ENCODE measurements at places on chromosomes 12 and 14.

- no peak for DNase-seq
Measured at GRCh38 chr12:83690465-83690864, 1003.8 kb downstream of the TMTC2 start.

DNA sequence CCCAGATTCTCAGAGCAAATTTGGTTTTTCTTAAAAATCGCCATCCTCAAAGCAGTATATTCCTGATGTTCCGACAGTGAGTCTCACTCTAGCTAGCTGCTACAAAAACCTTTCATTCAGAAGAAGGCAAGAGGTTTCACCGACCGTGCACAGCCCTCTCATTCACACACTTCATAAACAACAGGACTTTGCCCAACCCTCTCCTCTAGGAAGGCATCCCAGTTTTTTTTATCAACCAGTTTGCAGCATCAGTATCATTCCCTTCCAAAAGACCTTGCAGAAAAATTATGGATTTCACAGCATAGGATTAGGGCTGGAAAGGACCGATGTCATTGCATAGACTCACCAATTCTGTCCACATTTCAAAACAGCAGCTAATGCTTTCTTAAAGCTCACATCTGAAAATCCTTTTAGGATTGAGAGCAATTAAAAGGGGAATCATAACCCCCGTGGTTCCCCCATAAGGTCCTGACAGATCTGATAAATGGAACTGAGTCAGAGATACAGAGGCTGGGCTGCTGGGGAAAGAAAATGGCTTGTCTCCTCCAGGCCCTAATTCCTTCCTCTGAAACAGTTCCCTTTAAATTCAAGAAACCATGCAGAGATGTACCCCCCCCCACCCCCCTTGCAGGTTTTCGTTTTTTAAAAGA, 597 bp downstream of the SVOP start:
- no peak for DNase-seq

DNA sequence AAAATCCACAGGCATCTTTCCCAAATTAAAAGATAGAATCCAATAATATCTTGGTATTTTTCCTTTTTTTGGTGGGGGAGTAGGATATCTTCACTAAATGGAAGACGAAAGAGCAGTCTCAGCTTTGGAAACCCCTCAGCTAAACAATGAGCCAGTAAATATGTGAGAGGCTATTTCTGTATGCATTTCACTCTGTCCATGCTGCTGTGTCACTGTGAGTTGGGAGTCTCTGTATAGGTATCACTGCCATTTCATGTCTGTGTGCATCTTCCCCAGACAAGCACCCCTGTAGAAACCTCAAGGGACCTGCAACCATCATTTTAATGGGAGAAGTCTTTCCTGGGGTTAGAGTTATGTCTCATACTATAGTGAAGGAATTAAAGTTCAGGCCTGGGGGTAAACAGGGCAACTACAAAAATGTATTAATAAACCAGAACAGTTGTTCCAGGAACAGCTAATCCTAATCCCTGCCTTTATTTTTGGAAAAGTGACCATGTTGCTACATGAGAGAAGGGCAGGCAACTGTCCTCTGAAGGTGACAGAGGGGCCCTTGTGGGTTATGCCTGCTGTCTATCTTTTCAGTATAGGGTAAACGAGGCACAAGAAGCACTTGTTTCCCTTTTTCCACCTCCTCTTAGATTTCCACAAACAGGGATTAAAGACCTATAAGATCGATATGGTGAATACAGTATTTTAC, 11.3 kb upstream of the STAC3 start:
- DNase-seq: no peak

GRCh38 chr12:16955083-16955657, 349.2 kb upstream of the LMO3 start:
- DNase-seq: no peak

GRCh38 chr14:51880835-51881580, 20.6 kb downstream of the GNG2 start:
- no peak for DNase-seq

DNA sequence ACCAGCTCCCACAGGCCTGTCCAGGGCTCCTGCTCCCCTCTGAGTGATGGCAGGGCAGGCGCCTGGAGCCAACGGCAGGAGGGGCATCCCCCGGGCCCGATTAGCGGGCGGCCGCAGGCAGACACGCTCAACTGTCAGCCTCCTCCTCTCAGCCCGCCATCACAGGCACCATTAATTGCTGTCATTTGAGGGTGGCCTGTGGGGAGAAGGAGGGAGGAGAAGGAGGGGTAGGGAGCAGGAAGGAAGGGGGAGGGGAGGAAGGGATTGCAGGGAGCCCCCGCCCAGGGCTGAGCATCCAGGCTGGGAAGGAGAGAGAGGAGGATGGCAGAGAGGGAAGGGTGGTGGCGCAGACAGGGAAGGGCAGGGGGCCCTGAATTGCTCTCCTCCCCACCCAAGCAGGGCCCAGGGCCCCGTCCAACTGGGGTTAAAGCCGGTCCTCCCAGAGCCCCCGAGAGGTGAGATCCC, 36.1 kb downstream of the NCOR2 start:
- DNase-seq: no peak

GRCh38 chr12:98185606-98186005, 329.8 kb upstream of the TMPO start:
- no peak for DNase-seq

GRCh38 chr12:79997096-79997791, 62.3 kb upstream of the PPP1R12A start:
- DNase-seq: no peak

DNA sequence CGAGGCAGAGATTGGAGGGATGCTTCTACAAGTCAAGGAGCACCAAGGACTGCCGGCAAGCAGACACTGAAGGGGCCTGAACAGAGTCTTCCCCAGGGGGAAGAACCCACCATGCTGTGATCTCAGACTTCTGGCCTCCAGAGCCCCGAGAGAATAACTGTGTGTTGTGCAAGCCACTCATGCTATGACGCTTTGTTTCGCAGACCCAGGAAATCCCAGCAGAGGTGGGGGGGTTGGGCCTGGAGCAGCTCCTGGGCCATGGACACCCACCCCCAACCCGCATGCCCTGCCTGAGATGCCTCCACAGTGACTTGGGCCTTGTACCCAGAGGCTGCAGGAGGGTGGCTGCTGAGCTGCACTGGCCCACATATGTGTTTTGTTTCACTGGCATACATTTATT, 31.2 kb downstream of the ARL6IP4 start:
- DNase-seq: no peak

- no peak for DNase-seq
Measured at GRCh38 chr12:13311551-13311950, 115.0 kb downstream of the EMP1 start.

DNA sequence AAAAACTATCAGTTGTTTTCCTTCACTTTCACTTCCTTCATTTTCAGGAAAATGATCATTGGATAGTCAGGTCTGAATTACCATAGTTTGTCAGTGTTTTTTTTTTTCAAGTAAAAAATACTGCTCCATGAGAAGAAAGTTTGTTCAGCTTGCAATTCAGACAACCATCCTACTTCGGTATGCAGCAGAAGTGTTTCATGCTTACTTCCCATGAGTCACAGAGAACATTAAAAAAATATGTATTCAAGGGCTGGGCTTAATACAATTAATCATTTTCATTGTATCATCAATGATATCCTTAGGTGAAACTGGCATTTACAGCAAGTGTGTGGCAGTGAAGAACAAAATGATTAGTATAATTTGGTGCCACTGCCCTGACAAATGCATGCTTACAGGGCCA, 21.6 kb downstream of the PYM1 start:
- DNase-seq: no peak

GRCh38 chr12:1993341-1993740, 10.9 kb downstream of the DCP1B start:
- no peak for DNase-seq

GRCh38 chr14:98966016-98966415, 306.0 kb downstream of the BCL11B start:
- DNase-seq: no peak

- no peak for DNase-seq
Measured at GRCh38 chr12:72869024-72869423, 596.9 kb downstream of the TRHDE start.

DNA sequence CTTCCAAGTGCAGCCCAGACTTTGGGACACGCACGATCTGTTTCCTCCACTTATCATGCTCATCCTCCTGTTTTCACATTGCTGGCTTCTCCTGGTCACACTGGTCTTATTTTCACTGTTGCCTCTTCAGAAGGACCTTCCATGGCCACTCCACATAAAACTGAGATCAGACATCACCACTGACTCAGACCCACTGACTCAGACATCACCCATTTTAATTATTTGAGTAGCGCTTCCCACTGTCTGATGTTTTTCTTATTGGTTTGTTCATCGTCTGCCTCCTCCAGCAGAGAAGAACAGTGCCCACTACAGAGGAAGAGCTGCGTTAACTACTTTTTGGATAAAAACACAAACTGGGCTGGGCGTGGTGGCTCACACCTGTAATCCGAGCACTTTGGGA, 270.5 kb upstream of the PWP1 start:
- no peak for DNase-seq

- no peak for DNase-seq
Measured at GRCh38 chr14:52954346-52955214, 3.7 kb upstream of the FERMT2 start.

DNA sequence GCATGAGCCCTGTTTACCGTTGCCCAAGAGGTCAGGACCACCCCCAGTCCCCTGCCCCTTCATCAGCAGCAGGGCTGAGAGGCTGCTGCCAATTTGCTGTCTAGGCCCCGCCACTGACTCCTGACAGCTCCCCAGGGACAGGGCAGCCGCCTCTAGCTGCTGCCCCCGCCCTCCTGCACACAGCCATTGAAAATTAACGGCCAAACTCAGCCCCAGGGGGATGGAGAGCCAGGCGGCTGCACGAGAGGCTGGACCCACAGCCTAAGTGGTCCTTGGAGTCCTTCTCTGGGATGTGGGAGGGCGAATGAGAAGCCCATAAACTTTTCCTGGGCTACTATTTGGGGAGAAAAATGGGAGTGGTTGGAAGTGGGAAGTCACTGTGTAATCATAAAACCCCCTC, 4.6 kb downstream of the FOXN4 start:
- no peak for DNase-seq

GRCh38 chr12:119989361-119989730, 310 bp downstream of the BICDL1 start:
- DNase-seq: no peak

GRCh38 chr12:26554332-26554731, 278.7 kb downstream of the ITPR2 start:
- DNase-seq: no peak

GRCh38 chr12:6460751-6461371, 9.0 kb downstream of the TAPBPL start:
- DNase-seq: no peak

DNA sequence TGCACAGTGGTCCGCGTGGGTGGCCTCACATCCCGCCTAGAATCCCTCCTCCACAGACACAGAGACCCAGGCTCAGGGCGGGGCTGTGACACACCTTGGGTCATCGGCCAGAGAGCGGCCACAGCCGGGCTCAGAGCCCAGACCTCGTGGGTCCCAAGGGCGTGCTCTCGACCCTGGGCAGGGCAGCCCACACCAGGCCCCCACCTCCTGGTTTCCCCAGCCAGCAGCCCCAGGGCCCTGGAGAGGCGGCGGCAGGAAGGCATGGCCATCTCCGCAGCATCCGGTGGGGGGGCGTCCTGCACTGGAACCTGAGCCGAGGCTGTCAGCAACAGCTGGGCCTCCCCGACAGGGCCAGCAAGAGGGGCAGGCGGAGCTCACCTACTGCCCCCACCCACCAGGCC, 15.2 kb downstream of the JAG2 start:
- no peak for DNase-seq

DNA sequence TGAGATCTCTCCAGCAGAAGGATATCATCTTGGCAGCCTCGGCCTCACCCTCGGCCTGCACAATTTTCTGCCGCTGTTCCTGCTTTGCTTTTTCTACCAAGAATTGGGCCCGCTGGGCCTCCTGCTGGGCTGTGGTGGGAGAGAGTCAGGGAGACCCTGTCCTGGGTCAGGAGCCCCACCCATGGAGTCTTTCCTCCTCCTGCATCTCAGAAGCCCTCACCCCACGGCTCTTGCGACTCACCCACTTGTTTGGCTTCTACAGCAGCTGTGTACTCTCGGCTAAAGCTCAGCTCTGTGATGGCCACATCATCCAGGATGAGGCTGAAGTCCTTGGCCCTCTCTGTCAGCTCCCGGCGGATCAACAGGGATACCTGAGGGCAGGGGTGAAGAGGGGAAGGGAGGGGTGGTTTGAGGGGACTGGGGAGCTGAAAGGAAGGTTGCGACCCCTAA, 2.8 kb downstream of the PHB2 start:
- DNase-seq: no peak

GRCh38 chr12:59113831-59114615, 193.7 kb upstream of the LRIG3 start:
- DNase-seq: no peak

DNA sequence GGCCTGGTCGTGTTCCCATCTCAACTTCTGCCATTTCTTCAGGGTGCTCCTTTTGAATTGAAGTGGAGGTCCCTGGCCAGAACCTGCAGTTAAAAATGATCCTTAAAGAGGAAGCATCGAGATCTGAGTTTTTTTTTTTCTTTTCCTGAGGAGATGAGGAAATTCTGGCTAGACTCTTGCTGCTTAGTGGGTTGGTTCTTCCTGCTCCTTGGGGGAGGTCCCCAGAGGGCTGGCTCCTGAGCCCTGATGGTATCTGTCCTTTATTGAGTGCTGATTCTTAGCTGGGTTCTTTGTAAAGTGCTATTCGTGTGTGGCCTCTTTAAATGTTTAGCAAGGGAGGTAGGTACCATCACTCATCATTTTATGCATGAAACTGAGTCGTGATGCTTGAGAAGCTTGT, 11.7 kb downstream of the PELI2 start:
- DNase-seq: no peak

DNA sequence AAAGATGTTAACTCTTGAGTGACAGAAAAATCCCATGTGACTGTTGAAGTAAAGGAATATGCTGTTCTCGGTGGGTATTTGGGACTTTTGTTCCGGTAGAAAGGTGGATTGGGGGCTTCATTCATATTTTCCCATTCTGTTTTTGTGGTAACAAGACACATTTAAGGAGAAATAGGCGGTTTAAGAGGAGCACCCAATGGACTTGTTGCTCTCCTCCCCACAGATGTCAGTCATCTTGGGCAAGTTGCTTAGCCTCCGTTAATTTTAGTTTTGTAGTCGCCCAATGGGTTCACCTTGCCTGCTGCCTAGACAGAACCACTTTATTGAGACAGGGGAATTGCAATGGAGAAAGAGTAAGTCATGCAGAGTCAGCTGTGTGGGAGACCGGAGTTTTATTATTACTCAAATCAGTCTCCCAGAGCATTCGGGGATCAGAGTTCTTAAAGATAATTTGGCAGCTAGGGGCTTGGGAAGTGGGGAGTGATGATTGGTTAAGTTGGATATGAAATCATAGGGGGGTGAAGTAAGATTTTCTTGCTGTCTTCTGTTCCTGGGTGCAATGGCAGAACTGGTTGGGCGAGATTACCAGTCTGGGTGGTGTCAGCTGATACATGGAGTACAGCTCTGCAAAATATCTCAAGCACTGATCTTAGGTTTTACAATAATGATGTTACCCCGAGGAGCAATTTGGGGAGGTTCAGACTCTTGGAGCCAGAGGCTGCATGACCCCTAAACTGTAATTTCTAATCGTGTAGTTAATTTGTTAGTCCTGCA, 50.3 kb downstream of the SLC38A1 start:
- DNase-seq: no peak

DNA sequence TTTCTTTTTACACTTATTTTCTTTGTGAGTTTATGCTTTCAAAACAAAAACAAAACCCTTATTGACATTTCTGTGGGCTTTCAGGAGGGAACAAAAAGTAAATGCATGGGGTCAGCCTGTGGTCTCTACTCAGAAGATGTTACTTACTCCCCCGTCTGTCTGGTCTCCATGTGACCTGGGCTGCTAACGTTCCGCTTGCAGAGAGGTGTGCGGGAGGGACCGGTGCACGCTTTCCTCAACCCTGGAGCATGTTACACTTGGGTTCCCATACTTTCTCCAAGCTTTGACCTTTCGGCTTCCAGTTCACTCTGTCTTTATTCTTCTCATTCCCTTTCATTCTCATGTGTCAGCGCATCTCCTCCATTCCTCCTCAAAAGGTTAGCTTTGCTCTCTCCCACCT, 36.5 kb downstream of the ZC3H14 start:
- DNase-seq: no peak
